ENCODE measurements at places on chromosomes 6 and 20.

GRCh38 chr6:168416531-168416930 is 24.5 kb upstream of the SMOC2 start:
- no peak for DNase-seq

- no peak for DNase-seq
Observed at GRCh38 chr6:39476670-39477069, 154.2 kb upstream of the KCNK16 start.

GRCh38 chr6:273551-274058 is 18.7 kb upstream of the DUSP22 start:
- DNase-seq = no peak

DNA sequence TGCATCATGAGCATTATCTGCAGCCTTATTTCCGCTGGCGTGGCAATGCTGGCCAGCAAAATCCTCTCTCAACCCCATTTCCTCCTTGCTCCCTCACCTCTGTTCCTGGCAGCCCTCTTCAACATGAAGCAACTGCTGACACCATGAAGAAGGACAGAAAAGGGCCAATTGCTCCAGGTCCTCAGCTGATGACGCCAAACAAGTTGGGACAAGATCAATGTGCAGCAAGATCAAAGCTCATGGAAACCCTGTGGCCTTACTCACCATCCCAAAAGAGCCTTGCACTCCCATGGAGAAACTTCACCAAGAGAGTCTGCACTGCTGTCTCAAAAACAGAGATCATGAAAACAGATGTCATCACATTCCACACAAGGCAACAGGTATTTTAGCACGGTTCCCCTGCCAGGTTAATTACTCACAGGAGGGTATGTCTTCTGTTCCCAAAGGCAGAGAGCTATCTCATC is 7.4 kb downstream of the GFOD1 start:
- DNase-seq = no peak

DNA sequence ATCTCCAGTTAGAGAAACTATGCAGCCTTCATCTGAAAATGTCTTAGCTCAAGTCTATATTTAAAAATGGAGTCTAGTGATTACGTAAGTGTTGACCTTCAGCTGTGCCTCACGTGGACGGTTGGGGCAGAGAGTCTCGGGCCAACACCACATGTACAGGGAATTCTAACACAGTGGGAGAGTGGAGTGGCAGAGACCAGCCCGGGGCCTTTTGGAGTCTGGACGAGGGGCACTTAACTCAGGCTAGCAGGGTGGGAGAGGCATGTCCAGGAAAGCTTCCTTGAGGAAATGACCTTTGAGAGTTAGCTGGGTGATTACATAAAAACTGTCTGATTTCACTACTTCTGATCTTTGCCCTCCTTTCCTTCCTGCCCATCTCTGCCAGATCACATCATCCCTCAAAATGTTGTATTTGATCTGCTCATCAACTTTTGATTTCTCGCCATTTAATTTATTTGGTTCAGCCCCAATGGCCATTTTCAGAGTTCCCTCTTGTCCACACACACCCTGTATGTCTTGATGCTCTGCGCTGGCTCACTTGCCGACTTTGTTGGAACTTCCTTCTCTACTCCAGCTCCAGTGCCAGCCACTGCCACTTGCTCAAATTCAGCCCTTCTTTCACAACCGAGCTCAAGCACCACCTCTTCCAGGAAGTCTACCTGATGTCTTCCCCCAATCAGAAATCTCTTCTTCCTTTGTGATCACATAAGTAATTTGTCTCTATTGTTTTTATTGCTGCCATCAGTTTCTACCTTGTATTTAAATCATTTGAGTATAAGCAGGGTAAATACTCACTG is 2.6 kb downstream of the ARMC2 start:
- no peak for DNase-seq

- no peak for DNase-seq
Observed at GRCh38 chr6:139457476-139457875, 83.0 kb upstream of the CITED2 start.

- DNase-seq = no peak
Observed at GRCh38 chr6:12371151-12371550, 81.0 kb downstream of the EDN1 start.

DNA sequence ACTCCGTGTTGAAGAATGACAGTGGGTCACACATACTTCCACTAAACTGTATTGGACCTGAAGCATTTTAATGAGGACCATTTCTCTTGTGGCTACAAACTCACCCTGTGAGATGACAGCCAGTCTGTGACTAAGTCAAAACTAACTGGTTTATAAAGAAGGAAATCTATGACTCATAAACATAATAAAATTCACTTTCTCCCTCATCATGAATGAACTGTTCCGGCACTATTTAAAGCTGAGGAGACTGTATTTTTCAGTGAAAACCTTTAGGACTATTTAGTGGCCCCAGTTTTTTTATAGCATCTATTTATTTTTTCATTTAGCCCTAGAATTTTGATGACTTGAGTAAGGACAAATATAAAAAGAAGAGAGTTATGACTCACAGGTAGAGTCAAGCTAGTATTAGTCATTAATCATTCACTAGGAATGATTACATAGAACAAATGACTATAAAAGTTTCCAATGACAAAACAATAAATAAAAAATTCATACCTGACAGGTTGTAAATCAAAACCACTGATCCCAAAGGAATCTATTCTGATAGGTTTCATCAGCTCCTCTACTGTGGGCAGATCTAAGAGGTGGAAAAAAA is 34.2 kb downstream of the CEP162 start:
- DNase-seq = no peak

DNA sequence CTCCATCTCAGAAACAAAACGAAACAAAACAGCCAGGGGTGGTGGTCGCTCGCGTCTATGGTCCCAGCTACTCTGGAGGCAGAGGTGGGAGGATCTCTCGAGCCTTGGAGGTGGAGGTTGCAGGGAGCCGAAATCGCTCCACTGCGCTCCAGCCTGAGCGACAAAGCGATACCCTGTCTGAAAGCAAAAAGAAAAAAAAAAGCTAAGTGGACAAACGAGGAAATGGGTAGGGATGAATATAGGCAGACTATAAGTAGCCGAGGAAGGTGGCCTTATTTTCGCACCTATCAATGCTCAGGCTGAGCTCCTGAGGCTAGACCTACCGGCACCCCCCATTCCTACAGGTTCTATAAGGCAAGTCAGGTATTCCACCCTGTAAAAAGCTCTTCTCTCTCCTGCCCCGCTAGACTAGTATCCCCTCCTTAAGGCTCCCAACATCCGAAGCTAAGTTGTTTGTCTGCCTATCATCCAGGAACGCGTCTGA is 650 bp upstream of the CASP8AP2 start:
- peak; percentile 9 for DNase-seq

- no peak for DNase-seq
Observed at GRCh38 chr6:166245148-166245547, 63.0 kb downstream of the PRR18 start.

GRCh38 chr20:39206899-39207564 is 244.9 kb downstream of the DHX35 start:
- DNase-seq = no peak

DNA sequence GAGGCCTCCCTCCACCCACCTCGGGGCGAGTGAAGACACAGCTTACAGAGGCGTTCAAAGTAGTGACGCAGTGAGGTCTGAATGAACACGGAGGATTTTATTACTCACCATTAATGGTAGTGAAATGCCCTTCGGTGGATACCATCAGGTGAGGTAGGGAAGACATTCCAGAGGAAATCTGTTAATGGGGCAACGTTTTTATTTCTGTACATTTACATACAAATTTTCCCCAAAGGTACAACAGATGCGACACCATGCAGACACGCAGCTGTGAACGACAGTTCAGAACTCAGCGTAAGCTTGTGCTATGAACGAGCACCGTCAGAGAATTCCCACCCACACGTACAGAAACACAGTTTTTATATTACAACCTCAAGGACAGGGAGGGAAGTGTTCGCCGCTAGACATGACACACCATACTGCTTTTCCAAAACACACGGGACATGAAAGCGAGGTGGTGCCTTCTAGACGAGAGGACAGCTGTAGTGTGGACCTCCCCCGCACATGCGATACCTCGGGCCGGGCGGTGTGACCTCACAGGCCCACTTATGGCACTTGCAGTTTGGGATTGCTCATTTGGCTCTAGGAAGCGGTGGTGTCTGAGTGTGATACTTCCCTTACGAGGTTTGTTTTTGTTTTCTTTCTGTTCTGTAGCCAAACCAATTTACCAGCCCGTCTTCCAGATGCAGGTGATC is 10.7 kb downstream of the PSMG4 start:
- no peak for DNase-seq

- DNase-seq = no peak
Observed at GRCh38 chr6:113018351-113019151, 671.4 kb downstream of the RFPL4B start.

- no peak for DNase-seq
Observed at GRCh38 chr20:53691060-53691810, 97.6 kb upstream of the ZNF217 start.

DNA sequence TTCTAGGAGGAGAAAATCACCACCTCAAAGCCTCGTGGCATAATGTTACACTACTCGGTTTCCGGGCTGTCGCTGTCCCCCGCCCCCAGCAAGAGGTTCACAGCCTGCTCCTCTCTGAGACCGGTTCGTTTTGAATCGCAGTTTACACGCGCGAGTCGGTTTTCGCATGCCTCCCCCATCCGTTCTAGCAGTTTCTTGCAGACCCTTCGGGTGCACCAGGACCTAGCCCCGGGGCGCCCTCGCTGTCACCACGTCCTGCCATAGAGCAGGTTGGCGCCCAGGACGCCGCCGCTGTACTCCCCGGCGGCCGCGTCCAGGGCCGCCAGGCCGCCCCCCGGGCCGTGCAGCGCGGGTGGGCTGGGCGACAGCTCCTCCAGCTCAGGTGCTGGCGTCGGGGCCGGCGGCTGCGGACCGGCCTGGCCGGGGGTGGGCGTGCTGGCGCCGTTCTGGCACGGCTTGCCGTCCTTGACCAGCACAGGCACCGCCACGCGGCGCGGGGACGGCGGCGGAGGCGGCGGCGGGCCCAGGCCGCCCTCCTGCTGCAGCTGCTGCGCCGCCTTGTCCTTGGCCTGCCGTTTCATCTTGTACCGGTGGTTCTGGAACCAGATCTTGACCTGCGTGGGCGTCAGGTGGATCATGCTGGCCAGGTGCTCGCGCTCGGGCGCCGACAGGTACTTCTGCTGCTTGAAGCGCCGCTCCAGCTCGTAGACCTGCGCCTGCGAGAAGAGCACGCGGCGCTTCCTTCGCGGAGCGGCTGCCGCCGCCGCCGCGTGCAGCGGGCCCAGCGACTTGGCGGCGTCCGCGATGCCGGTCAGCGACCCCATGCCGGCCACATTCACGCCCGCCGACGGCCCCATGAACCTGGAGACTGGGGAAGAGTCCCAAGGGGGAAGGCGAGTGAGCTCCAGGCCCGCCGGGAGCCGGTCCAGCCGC is 1.4 kb downstream of the NKX2-4 start:
- DNase-seq = peak; percentile 64

- DNase-seq = no peak
Observed at GRCh38 chr20:39568109-39568508, 606.0 kb downstream of the DHX35 start.

GRCh38 chr6:5667737-5668136 is 339.0 kb downstream of the NRN1 start:
- no peak for DNase-seq

DNA sequence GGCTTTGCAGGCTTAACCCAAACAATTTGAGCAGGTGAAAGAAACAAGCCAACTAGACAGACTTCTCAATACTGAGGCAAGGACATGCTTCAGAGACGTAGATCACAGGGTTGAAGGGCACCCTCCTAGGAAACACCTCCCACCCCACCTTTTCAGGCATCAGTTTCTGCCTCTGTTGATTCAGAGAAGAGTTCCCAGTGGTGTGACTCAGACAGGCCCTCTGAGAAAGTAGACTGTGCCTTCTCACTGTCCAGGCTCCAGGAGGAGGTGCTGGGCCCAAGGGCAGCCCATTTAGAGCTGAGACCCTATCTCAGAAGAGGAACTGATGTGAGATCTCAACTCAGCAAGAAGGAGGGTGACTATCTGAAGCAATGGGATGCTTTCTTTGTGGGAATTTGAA is 108.1 kb downstream of the FAM50B start:
- DNase-seq = no peak

GRCh38 chr6:40302856-40303454 is 284.2 kb downstream of the LRFN2 start:
- DNase-seq = no peak

DNA sequence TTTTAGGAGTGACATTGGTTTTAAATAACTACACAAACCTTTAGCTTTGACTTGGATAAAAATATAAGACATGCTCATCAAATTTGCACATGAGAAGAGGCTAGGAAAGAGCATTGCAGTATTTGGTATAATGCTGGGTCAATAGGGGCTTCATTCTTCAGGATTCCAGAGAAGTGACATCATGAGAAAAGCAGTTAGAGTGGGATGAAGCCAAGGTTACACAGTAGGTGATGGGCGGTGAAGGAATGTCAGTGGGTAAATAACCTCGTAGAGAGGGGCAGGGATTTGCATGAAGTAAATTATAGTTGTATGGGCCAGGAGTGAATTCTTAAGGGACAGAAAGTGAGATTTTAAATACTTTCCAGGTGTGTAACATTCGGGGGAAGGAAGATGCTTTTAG is 216.2 kb downstream of the RFPL4B start:
- no peak for DNase-seq
